ENCODE measurements at places on chromosomes 5 and 9.

DNA sequence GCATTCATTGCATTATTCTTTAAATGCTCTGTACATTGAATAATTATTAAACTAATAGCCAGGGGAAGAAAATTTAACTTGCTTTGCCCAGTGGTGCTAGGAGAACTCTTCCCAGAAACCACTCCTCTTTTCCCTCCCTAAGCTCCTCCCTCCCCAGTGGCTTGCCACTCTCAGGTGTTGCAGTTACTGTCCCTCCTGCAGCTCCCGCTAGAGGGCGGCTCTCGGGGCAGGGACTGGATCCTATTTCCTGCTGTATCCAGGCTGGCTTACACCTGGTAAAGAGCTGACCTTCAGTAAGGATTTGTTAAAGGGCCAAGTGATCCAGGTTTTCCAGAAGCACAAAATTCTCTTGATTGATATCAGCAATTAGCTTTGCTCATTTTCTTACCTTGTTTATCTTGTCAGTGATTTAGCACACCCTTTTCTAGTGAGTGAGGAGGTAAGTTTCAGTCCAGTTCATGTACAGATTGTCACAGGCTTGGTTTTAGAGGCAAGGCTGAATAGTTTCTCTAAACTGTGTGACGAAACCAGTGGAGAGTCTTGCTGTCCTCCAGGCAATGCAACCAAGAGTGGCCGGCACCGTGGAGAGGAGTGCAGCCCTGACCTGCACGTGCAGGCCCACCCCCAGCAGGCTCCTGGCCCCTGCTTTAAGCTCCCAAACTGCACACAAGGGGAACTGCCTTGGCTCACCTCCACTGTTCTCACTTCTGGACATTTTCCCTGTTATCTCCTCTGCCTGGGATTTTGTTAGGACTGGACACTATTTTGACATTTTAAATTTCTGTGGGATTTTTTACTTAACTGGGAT is 423.8 kb downstream of the SPOCK1 start:
- no peak for DNase-seq
- no peak overlapping the region for H3K4me3 ChIP-seq
- no peaks in the 10 kb centered on the region for H3K36me3 ChIP-seq
- no peak overlapping the region for H3K27ac ChIP-seq
- H3K27me3 ChIP-seq = no peaks in the 10 kb centered on the region

GRCh38 chr9:129542741-129543140 is 78.2 kb downstream of the C9orf50 start:
- no peak overlapping the region for H3K4me3 ChIP-seq
- H3K27me3 ChIP-seq = no peaks in the 10 kb centered on the region
- no peaks in the 10 kb centered on the region for H3K4me1 ChIP-seq
- H3K36me3 ChIP-seq = no peaks in the 10 kb centered on the region

- no peaks in the 10 kb centered on the region for H3K36me3 ChIP-seq
- H3K4me3 ChIP-seq = no peak overlapping the region
- no peak overlapping the region for H3K27ac ChIP-seq
- H3K27me3 ChIP-seq = no peaks in the 10 kb centered on the region
Observed at GRCh38 chr9:16312962-16313546, 557.4 kb downstream of the BNC2 start.

DNA sequence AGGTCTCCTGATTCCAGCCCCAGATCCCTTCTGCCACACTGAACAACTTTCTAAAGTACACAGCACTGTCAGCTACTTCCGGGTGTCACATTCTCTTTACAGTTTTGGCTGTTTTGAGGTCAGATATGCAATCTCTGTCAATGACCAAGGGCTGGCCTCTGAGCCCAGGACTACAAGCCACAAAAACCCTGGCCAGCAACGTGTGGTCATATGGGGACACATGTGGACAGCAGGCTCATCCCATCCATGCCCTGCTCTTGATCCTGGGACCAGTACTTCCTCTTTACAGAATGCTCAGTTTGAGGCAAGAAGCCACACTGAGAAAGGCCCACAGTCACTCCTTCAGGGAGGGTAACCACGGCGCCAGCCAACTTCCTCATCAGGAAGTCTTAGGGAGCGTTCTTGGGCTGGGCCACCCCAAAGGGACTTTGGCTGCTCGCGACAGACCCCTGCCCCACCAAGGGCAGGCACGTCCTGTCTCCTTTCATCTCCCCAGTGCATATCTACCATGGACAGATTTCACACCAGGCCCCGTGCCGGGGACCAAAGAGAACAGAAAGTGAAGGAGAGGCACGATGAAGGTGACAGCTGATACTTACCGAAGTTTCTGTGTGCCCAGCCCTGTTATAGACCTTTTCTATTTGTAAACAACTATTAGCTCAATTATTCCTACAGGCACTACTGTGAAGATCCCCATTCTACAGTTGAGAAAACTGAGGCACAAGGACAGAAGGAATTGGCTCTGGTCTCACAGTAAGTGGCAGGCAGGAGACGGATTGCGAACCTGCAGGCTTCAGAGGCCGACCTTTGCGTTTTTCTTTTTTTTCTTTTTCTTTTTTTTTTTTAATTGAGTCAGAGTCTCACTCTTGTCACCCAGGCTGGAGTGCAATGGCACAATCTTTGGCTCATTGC is 37.3 kb downstream of the STK10 start:
- no peaks in the 10 kb centered on the region for H3K27me3 ChIP-seq
- peaks cover 28% of the 10 kb centered on the region for H3K4me1 ChIP-seq
- H3K4me3 ChIP-seq = peak overlapping the region; percentile 9
- peak overlapping the region; percentile 45 for H3K27ac ChIP-seq
- H3K36me3 ChIP-seq = peaks cover 57% of the 10 kb centered on the region

DNA sequence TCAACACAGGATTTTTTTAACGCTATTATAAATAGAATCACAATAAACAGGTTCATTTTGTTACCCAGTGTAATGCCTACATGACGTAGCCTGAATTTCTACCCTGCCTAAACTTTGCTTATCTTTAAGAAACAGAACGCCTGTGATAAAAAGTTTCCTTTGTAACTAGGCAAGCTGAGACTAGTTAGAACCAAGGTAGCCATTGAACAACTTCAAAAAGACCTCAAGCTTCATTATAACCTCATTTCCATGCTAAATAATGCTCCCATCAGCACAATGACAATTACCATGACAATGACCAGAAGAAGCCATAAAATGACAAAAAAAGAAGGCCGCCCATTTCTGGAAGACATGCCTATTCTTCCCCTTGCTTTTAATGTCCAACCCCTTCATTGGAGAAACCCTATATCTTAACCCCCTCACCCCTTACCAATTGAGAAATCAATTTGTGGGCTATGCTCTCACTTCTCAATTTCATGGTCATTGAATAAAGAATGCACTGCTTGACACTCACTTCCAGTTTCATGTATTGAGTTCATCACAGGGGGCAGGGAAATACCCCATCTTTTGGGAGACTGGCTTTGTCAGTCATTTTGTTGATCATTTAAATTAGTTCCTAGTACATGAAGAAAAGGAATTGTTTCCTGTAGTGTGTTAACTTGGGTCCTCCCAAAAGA is 276.8 kb downstream of the MCTP1 start:
- DNase-seq = no peak
- H3K4me3 ChIP-seq = no peak overlapping the region
- H3K36me3 ChIP-seq = no peaks in the 10 kb centered on the region
- H3K27ac ChIP-seq = no peak overlapping the region

GRCh38 chr5:164578911-164579310 is 1073.5 kb downstream of the MAT2B start:
- no peak overlapping the region for H3K27ac ChIP-seq
- no peaks in the 10 kb centered on the region for H3K36me3 ChIP-seq
- no peak overlapping the region for H3K4me3 ChIP-seq
- no peaks in the 10 kb centered on the region for H3K27me3 ChIP-seq
- no peak for DNase-seq

GRCh38 chr9:92680166-92681119 is 10.5 kb upstream of the IPPK start:
- H3K4me3 ChIP-seq = no peak overlapping the region
- H3K27me3 ChIP-seq = no peaks in the 10 kb centered on the region
- DNase-seq = no peak
- no peaks in the 10 kb centered on the region for H3K36me3 ChIP-seq

DNA sequence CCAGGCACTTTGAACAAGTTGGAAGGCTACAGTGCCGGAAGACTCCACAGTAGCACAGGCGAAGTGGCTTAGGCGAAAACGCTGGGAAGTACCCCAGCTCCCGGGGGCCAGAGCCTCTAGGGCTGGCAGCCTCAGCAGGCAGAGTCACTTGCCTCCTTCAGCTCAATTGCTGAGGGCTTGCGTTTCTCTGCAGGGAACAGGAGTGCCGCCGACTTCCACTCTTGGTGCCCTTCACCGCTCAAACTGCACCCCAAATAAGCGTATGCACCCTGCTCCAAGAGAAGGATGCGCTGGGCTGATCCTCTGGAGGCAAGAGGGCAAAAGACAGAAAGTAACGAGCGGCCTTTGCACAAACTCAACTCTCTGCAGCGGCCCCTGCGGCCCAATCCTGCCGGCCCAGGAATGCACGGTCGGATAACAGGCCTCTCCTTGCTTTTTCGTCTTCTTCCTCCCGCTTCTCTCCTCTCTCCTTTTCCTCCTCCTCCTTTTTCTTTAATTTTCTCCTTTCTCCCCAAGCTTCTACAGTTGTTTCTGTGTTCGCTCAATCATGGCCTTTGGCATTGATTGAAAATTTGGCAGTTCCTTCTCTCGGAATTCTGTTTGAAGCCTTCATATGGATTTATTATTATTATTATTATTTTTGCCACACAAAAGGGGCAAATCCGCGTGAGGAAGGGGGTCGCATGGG is 1.1 kb upstream of the S1PR3 start:
- H3K27ac ChIP-seq = no peak overlapping the region
- peaks cover 3% of the 10 kb centered on the region for H3K4me1 ChIP-seq
- no peaks in the 10 kb centered on the region for H3K36me3 ChIP-seq

DNA sequence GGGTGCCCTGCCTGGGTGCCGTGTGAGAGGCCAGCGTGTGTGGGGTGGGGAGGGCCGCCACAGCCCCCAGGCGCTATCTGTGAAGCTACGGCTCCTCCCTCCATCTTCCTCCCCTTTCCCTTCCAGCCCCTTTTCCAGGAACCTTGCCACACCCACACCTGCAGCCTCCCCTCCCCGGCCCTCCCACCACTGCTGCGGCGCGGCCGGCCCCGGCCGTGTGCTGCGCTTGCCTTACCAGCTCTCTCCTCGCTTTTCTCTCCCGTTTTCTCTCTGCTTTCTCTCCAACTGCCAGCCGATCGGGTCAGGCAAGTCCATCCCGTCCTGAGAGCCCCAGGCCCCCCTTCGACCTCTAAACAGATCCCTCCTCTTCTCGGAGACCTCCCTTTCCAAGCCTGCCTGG is 21.4 kb downstream of the GOLGA2 start:
- H3K4me1 ChIP-seq = peaks cover 14% of the 10 kb centered on the region
- no peak overlapping the region for H3K4me3 ChIP-seq
- no peak overlapping the region for H3K27ac ChIP-seq
- peaks cover 14% of the 10 kb centered on the region for H3K36me3 ChIP-seq

DNA sequence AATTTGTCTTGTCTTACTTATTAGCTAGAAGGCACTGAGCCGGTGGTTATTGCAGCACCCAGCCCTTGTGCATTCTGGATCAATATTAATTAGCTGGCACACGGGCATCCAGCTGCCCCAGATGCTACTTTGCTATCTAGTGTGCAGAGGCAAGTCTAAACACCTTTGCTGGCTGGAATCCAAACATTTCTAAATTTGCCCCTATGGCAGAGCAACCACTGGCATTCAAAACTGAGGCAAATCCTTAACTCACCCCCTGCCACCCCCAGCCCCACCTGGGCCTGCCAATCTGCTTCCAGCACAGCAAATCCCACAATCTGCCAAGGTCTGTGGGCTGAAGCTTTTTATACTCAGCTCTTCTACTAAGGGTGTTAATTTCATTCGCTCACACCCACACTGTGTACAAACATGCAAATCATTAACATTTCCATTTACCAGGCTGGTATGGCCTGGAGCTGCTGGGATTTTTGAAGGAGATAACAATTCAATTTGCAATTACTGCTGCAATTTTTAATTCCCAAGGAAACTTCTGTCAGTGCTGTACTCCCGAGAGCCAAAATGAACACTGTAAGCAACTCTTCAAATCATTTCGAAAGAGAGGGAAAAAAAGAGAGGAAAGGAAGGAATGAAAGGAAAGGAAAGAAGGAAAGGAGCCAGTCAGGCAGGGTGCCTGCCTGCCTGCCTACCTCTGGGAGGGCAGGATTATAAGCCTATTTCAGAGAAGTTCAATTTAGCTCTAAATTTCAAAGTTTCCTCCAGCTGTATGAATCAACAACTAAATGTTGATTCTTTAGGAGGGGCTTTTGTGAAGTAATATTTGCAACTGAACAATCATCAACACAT is 35.5 kb downstream of the RAPGEF1 start:
- H3K4me1 ChIP-seq = peaks cover 24% of the 10 kb centered on the region
- H3K27ac ChIP-seq = no peak overlapping the region
- H3K36me3 ChIP-seq = no peaks in the 10 kb centered on the region
- DNase-seq = no peak

DNA sequence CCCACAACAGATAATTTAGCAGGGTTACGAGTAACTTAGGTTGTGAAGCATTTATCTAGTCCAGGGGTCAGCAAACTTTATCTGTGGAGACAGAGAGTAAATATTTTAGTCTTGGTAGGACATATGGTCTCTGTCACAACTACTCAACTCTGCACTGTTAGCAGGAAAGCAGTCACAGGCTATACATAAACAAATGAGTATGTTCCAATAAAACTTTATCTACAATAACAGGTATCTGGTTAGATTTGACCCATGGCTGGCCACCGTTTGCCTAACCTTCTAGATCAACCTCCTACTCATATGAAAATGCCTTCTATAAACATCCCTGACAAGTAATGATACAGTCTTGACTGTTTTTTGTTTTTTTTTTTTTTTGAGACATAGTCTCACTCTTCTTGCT is 13.0 kb upstream of the HK3 start:
- no peak for DNase-seq
- no peaks in the 10 kb centered on the region for H3K27me3 ChIP-seq
- H3K4me3 ChIP-seq = no peak overlapping the region
- H3K36me3 ChIP-seq = peaks cover 31% of the 10 kb centered on the region

- H3K4me1 ChIP-seq = no peaks in the 10 kb centered on the region
- no peaks in the 10 kb centered on the region for H3K27me3 ChIP-seq
- no peak overlapping the region for H3K27ac ChIP-seq
- H3K36me3 ChIP-seq = no peaks in the 10 kb centered on the region
- DNase-seq = no peak
Observed at GRCh38 chr9:97768746-97769145, 71.6 kb upstream of the XPA start.

DNA sequence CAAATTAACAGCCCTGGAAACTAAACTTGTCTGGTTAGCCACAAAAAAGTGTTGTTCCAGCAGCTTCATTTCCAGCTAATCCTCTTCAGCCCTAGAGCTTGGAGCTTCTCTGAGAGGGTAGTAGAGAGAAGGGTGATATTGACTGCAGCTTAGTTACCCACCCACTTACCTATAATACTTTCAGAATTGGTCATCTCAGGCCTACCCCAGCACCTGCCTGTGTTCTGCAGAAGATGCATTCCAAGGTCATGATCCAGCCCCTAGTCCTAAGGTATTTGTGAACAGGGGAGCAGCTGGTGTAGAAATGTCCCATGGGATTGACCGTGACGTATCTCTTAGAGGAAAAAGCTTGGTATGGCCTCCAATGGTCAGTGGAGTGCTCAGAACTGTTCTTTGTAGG is 289.0 kb downstream of the NR3C1 start:
- no peaks in the 10 kb centered on the region for H3K36me3 ChIP-seq
- H3K27me3 ChIP-seq = no peaks in the 10 kb centered on the region
- no peak for DNase-seq
- H3K4me1 ChIP-seq = no peaks in the 10 kb centered on the region

Measured in effector memory CD4-positive, alpha-beta T cell (primary cell).